ENCODE measurements at places on chromosomes 11 and 22. TPM values are rescaled to one million over a fixed set of nuclear protein-coding genes. Genes with fewer than 3 reads are reported as not detected.

DNA sequence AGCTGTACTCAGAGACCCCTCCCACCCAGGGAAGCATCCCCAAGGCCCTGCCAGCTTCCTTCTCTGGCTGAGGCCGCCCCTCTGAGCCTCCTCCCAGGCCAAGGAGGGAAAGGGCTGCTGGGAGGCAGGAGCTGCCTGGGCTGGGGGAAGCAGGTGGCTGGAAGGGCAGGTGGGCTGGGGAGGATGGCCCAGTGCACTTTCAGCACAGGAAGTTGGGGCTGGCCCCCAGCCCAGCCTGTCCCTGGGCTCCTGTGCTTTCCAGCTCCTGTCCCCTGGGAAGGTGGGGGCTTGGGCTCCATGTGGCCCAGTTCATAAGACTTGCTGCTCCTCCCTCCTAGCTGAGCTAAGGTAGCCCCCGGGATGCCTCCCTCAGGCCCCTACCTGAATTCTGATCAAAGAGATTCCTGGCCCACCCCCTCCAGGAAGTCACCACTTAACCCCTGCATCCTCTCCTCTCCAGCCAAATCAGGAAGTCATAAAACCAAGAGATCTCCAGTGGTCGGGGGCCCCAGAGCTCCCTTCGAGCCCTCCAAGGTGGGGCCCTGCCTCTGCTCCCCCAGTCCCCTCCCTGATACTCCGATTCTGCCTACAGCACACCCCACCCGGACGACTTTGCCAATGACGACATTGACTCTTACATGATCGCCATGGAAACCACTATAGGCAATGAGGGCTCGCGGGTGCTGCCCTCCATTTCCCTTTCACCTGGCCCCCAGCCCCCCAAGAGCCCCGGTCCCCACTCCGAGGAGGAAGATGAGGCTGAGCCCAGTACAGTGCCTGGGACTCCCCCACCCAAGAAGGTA lies 4.9 kb downstream of the PPP1CA start:
- H3K4me1 ChIP-seq = peaks cover 53% of the 10 kb centered on the region
- peak; percentile 75 for DNase-seq
- H3K27me3 ChIP-seq = no peaks in the 10 kb centered on the region
- H3K27ac ChIP-seq = peak overlapping the region; percentile 57

DNA sequence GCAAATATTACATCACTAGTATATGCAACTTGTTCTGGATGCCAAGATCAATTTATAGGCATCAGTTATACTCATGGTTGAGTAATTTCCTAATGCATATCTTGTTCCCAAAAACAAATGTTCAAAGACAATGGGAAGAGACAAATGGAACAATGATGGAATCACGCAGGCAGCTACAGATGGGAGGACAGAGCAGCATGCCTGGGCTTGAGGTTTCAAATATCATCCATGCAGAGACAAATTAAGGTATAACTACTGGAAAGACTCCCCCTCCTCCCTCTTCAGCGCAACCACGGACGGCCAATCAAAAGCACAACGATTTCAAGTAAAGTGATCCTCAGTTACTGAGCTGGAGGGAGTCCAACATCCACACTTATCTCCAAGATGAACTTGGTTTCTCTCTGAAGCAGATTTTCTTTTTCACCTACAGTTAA lies 106.8 kb downstream of the CCDC83 start:
- no peak overlapping the region for H3K4me3 ChIP-seq
- peaks cover 2% of the 10 kb centered on the region for H3K4me1 ChIP-seq
- no peak for DNase-seq
- H3K36me3 ChIP-seq = peaks cover 61% of the 10 kb centered on the region
- peak overlapping the region; percentile 0 for H3K27ac ChIP-seq

DNA sequence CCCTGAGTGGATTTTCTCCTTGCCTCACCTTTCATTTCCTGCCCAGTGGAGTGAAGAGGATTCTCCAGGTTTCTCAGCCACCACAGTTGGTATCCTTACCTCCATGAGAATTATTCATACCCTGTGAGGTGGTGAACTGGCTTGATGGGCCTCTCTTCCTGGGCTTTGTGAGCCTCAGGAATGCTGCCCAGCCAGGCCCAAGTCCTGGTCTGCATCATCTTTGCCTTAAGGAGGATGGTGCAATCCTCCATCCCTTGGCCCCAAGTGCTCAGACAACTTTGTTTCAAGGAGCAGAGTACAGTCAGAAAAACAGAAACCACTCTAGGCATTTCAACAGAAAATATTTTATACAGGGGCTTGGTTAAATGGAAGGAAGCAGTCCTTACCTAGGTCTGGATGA lies 114.2 kb upstream of the CADM1 start:
- H3K27me3 ChIP-seq = no peaks in the 10 kb centered on the region
- H3K36me3 ChIP-seq = no peaks in the 10 kb centered on the region
- no peaks in the 10 kb centered on the region for H3K4me1 ChIP-seq
- H3K27ac ChIP-seq = no peak overlapping the region
- H3K4me3 ChIP-seq = no peak overlapping the region

DNA sequence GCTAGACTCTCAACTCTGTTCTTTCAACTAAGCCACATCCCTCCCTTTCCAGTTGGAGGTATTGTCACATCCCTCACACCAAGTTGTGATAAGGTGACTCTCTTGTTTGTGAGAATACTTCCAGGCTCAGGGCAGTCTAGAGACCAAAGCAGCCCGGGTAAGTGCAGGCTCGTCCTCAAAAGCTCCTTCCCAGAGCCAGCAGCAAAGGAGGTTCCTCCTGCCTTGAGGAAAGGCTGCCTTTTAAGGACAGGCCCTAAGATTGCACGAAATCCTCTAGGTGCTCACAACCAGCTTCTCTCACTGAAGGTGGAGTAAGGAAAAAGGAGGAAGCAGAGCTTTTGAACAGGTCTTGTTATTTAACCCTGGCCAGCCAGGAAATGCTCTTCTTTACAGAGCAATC lies 53.4 kb downstream of the SMCO4 start:
- H3K27ac ChIP-seq = no peak overlapping the region
- H3K36me3 ChIP-seq = no peaks in the 10 kb centered on the region
- no peak overlapping the region for H3K4me3 ChIP-seq
- H3K27me3 ChIP-seq = no peaks in the 10 kb centered on the region
- H3K4me1 ChIP-seq = no peaks in the 10 kb centered on the region
- no peak for DNase-seq

DNA sequence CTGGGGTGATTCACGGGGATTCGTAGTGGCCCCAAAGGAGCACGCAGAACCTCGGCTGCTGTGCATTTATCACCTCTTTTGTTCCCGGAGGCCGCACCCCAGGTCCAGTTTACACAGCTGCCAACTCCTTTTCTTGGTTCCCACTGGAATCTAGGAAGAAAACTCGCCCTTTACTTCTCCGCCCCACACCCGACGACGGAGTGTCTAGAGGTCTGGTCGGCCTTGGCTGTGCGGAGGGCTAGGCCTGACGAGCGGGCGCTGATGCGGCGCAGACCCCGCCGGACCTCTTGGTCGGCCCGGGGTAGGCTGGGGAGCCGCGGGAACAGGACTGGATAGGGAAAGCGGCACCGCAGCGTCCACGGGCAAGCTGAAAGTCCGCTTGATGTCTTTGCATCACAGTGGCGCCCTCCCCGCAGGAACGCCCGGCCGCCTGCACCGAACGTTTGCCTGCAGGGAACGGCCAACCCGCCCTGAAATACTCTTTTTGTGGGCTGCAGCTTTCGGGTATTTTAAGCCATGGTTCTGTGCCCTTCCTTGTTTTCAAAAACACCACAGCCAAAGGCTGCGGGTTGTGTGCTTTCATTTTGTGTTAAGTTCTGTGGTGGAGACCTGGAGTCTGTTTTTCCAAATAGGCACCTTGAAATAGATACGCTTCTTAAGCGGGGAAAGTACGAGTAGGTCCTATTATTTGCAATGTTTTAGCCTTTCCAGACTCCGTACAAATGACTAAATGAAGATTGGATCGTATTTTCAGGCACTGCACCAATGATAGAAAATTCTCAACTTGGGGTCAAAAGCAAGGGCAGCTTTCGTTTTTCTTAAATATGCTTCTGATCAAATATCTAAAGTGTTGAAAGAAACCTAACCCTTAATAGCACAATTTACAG lies 829 bp upstream of the ZBED5 start:
- no peaks in the 10 kb centered on the region for H3K27me3 ChIP-seq
- H3K27ac ChIP-seq = peak overlapping the region; percentile 98
- H3K4me3 ChIP-seq = peak overlapping the region; percentile 87
- peaks cover 3% of the 10 kb centered on the region for H3K36me3 ChIP-seq

DNA sequence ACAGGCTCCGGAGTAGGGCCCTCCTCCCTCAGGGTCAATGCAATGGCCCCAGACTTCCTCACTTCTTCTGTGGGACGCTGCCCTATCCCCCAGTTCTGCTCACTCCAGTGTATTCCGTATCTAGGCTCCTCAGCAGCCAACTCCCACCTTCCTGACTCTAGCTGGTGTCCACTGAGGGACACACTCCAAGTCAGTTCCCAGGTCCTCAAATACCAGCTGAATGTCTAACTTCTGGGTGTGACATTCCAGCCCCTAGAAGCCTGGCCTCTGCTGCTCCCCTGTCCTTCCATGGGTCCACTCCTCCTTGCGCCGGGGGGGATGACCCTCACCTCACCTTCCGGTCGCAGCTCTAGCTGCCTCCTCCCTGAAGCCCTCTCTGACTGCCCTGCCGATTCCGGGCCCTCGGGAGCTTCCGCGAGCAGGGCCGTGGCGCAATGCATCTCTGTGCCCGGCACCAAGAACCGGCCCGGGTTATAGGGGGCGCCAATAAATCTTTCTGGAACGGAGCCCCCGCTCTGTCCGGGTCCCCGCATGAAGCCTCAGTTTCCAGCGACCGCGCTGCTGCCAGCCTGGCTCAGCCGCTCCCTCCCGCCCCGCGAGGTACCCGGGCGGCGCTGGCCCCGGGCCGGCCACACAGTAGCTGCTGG lies 15.4 kb downstream of the BAD start:
- H3K4me3 ChIP-seq = peak overlapping the region; percentile 79
- H3K4me1 ChIP-seq = peaks cover 34% of the 10 kb centered on the region
- no peaks in the 10 kb centered on the region for H3K36me3 ChIP-seq

DNA sequence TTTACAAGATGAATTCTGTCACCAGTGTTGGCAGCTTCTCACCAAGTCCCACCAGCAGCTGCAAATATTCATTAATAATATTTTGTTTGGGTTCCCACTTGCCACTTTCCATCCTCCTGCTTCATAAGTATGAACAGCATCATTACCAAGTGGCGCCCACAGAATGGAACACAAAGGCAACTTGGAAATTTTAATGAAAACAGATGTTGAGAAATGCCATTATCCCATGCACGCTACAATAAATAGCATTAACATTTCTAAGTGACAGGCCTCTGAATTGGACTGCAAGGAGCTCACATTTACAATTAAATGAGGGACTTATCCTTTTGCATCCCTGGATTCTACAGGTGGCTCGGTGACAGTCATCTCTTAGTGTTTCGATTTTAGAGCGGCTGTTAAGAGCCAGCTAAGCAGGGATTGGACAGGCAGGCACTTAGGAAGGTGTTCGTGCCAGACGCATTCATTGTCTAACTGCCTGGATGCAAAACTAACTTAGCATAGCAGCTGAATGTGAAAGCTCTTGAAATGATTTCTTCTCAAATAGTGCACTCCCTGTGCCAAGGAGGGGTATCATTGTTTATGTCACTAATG lies 170.3 kb downstream of the KIRREL3 start:
- no peaks in the 10 kb centered on the region for H3K4me1 ChIP-seq
- H3K36me3 ChIP-seq = no peaks in the 10 kb centered on the region
- H3K27me3 ChIP-seq = no peaks in the 10 kb centered on the region
- DNase-seq = no peak

DNA sequence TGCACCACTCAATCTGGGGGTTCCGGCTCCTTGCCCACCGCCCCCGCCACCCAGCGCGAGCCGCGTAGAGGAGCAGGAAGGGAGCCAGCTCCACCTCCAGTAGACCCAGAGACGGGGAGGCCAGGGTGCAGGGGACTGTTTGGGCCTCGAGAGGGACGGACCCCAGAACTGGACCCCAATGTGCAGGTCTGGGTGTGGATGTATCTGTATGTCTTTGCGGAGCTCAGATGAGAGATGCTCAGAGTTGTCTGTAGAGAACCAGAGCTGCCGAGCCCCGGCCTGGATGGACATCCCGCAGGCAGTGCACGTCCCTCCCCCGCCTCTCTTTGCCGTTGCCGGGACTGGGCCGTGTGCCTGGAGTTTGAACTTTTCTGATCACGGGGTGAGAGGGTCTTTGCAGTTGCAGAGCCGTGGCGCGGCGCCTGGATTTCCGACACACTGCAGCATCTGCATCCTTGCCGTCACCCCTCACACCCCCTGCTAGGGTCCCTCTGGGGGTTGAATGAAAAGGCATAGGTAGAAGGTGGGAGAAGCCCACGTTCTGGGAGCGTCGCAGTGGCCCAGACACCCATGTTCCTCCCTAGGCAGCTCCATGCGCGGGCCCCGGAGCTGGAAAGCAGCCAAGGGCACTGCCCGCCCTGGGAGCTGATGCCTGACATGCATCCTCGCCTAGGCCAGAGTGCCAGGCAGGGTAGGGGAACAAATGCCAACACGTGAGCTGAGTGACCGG lies 105.2 kb downstream of the KCNQ1 start:
- no peak overlapping the region for H3K27ac ChIP-seq
- no peaks in the 10 kb centered on the region for H3K36me3 ChIP-seq
- peak; percentile 56 for DNase-seq
- H3K4me1 ChIP-seq = no peaks in the 10 kb centered on the region
- H3K27me3 ChIP-seq = no peaks in the 10 kb centered on the region
- no peak overlapping the region for H3K4me3 ChIP-seq

- peak; percentile 58 for DNase-seq
- no peak overlapping the region for H3K27ac ChIP-seq
Observed at GRCh38 chr22:27993774-27994350, 74.8 kb upstream of the PITPNB start.

DNA sequence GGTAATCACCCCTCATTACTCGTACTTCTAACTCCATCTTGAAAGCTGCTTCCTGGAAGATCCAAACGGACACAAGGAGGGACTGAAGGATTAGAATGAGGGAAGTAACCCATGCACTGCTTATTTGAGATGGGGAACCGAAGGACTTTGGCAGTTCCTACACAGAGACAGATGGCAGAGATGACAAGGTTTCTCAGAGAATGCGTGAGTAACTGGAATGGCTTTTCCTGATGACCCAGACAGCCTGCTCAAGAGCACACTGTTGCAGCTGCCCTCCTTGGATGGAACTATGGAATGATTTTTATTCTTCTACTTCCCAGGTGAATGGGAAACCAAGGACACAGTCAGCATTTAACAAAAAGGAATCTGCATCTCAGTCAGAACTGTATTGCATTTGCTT lies 7.3 kb downstream of the KCNJ11 start:
- H3K36me3 ChIP-seq = no peaks in the 10 kb centered on the region
- no peak overlapping the region for H3K4me3 ChIP-seq
- H3K27ac ChIP-seq = no peak overlapping the region
- no peak for DNase-seq

- peaks cover 3% of the 10 kb centered on the region for H3K4me1 ChIP-seq
- no peaks in the 10 kb centered on the region for H3K36me3 ChIP-seq
- H3K4me3 ChIP-seq = no peak overlapping the region
- no peaks in the 10 kb centered on the region for H3K27me3 ChIP-seq
Observed at GRCh38 chr11:126742582-126742981, 258.0 kb downstream of the KIRREL3 start.

GRCh38 chr11:71940561-71941219 lies 11.8 kb downstream of the RNF121 start:
- no peaks in the 10 kb centered on the region for H3K27me3 ChIP-seq
- H3K4me1 ChIP-seq = peaks cover 41% of the 10 kb centered on the region
- no peak for DNase-seq
- no peak overlapping the region for H3K4me3 ChIP-seq

MARK2 gene
- 67.3 TPM for total RNA-seq

TPP1 gene
- 306 TPM for total RNA-seq

MMP3 gene
- not detected for total RNA-seq

YPEL1 gene
- 14.7 TPM for total RNA-seq

BAIAP2L2 gene
- 0.92 TPM for total RNA-seq

UCP3 gene
- 7.1 TPM for total RNA-seq

OR56A1 gene
- 0.19 TPM for total RNA-seq
